ENCODE measurements at places on chromosomes 2 and 18.

DNA sequence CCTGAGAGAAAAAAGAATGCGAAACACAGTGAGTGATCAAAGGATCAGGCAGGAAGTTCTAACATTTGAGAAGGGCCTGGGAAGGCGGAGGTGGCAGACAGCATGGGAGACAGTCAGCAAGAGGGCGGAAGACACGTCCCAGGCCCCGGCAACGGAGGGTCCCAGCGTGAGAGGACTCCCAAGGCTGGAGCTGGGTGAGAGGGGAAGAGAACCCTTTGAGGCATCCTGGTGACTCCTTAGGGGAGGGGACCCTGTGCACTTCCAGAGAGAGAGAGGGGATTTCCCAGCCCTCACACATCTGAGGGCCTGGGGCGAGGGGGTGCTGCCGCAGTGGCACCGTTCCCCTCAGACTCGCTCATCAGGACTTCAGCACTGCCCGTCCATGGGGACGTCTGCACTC, 133.4 kb downstream of the RTP5 start:
- no peak for DNase-seq

GRCh38 chr2:239261796-239262483, 138.9 kb downstream of the HDAC4 start:
- no peak for DNase-seq

DNA sequence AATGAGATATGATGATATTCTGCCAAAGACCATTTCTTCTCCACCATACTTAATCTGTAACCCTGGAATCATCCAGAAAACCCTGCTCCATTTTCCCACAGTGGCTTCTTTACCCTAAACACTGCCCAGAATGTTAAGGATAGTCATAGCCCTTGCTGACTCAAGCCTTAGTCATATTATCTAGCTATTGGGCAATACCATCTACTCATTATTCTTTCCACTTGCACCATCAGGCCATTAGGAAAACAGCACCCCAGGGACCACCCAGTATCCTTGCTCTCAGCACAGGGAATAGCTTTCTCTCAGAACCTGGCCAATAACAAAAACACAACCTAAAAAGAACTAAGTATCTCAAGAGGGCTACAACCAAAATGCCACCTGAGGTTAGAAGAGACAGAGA, 445.7 kb upstream of the SLC14A2 start:
- DNase-seq, result no peak

DNA sequence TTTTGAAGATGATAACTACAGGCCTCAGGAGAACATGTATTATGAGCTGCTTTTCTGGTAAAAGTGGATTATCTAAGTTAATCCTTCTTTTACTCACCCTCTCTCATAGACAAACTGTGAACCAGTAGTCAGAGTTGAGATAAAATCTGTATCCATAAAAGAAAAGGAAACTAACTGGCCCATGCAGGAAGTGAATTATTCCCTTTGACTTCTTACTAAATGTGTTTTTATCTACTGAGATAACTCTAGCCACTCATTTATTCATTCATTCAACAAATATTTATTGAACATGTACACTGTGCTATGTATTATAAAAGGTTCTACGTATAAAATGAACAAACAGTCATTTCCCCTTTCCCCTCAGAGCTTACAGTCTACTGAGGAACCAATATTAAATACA, 10.0 kb downstream of the WDR35 start:
- DNase-seq, result no peak

GRCh38 chr2:62201307-62201706, 5.4 kb downstream of the B3GNT2 start:
- DNase-seq, result no peak

DNA sequence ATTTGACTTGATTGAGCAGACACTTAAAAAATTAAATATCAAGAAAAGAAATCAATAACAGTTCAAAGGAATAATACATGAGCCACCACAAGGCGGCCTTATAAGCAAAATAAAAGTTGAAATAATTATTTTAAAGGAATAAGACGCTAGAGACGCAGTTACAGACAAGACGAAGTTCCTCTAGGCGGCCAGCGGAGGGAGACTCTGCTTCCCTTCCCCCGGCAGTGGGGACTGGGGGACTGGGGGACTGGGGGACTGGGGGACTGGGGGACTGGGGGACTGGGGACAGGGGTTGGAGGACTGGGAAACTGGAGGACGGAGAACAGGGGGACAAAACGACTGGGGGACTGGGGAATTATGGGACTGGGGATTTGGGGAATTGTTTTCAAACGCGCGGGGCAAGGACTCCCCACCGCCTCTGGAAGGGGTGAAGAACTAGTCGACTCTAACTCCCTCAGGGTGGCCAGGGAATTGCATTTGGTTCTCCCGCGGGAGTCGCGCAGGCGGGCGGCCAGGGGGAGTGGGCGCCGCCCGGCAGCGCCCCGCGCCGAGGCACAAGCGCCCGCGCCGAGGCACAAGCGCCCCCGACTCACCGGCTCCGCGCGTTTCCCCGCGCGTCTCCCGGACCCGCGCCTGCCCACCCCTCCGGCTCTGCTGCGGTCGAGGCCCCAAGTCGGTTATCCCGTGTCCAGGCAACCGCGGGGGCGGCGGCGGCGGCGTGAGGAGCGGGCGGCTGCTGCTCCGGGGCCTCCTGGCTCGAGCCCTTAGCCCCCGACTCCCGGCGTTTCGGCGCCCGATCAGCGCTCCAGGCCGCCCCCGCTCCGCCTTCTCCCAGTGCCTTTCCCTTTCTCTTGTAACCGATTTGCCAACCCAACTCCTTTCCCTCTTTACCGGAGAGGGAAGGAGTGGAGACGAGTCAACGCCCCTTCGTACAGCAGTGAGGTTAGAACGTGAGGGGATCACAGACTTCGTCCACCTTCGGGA, at the start of gene CCDC178:
Gene CCDC178, minus strand, starts transcription at position 662 of the 984 bp plus-strand sequence. CDS start 28,633 bp downstream, outside the sequence.
- no peak for DNase-seq

- no peak for DNase-seq
These were observed 156.6 kb downstream of the KCNJ3 start for GRCh38 chr2:154855138-154855537.

- DNase-seq, result no peak
These were observed 122.0 kb upstream of the SLC35G4 start for GRCh38 chr18:11487390-11487789.

DNA sequence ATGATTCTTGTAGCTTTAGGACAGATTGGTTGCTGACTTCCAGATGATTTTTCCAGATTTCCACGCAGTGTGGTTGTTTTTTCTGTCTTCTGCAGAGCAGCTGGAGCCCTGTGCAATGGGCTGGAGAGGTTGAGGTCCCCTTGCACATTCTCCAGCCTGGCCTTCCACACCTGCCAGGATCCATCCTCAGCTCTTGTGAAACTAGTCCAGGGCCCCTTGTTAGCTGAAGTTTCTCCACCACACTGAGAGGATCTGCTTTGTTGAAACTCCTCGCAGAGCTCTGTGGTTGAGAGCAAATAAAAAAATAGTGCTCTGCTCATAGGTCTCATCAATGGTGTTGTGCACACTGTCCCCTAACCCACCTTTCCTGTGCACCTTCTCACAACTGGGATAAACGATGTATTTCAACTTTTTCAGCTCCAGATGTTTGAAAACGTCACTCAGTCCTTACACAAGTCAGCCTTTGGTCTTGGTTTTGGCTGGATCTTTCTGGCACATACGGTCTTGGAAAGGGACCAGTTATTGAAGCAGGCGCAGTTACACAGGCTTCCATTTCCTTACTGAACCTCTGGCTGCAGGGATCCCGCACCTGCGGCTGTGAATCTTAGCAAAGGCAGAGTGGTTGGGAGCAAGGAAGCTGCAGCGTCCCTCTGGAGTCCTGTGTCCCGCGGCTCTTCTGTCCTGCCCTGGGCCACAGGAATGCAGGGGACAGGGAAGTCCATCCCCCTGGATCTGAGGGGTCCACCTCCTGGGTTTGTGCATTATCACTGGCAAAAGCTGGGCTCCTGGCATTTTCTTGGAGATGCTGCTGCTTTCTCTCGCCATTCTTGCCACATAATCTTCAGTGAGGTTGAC, 272.0 kb upstream of the DSEL start:
- DNase-seq, result no peak

- no peak for DNase-seq
These were observed 3.5 kb upstream of the FHOD3 start for GRCh38 chr18:36294031-36294430.

DNA sequence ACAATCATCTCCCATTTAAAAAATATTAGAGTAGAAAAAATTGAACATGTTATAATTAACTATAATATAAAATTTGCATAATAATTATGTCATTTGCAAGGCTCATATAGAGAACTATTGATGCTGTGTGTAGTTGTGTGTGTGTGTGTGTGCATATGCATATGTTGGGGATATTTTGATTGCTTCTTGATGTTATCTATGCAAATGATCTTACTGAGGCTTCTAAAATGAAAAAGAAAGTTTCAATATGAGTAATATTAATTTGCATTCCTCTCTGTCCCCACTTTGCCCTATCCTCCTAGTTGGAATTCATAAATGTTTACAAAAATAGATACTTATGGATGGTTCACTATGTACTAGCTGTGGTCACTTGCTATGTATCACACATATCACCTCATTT, 523.3 kb downstream of the TRIB2 start:
- no peak for DNase-seq

- no peak for DNase-seq
These were observed 70.7 kb downstream of the SNORC start for GRCh38 chr2:232940724-232941123.

DNA sequence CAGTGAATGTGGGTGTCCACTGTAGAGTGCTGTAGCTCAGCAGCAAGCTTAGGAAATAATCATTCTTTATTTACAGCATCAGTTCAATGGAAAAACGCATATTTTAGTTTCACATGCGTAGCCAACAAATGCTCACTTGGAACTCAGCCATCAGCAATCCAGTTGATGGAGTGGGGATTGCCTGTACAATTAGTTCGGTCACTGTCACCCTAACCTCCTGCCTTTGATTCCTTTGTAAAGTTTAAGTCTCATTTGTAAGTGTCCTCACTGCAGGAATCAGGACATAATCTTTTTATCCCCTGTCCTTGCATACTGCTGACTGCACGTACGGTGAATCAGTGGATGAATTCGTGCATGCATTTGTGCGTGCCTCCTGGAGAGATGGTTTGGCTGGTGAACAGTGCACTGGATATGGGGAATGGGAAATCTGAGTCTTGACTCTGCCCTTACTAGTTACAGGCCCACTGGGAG, 55.9 kb downstream of the RAB31 start:
- DNase-seq, result no peak

DNA sequence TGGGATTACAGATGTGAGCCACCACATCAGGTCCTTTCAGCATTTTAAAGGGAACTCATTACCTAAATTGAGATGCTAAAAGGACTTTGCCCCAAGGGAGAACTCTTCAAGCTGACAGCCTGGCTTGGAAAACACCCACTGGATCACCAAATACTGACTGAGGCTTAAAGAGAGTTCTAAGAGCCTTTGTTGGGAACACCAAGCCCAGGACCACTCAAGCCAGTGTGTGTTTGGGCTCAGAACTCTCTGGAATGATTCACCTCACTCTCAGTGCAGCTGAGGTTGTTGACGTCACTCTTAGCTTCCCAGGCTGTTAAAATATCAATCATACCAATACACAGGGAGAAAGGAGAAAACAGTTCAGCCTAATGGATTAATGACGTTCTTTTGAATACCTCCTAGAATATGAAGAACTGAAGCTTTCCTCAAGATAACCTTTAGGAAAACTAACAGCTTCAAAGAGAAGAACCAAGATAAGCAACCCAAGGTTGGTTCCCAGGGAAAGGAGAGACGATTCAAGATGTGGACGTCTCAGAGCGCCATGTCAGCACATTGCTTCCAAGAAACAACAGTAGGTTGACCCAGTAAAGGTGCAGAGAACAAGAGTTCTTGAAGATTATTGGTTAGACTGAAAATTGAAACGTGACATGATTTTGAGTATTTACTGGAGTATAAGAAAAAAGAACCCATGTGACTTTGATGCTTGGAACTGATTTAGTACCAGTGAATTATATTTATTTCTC, 48.0 kb upstream of the MGAT4A start:
- no peak for DNase-seq

GRCh38 chr18:24491927-24492834, 31.7 kb downstream of the HRH4 start:
- DNase-seq, result peak; percentile 38

GRCh38 chr2:151855111-151855510, 26.9 kb upstream of the ARL5A start:
- DNase-seq, result no peak

- no peak for DNase-seq
These were observed 1.2 kb downstream of the FBXO41 start for GRCh38 chr2:73282924-73283544.

DNA sequence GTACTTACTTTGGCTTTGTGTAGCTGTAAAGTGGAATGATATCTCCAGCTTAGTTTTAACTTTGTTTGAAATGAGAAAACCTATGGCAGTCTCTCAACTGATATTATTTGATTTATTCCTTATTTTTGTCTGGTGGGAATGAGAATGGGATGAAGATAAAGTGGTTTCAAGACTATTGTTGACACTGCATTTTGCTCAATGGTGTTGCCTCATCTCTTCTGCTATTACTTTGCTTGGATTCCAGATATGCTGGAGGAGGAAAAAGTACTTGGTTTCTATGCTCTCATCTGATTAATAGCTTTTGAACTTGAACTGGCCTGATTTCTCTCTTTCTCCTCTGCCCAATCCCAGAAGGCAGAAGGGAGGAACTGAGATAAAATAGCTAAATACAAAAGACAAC, 198.2 kb downstream of the CTNNA2 start:
- no peak for DNase-seq

DNA sequence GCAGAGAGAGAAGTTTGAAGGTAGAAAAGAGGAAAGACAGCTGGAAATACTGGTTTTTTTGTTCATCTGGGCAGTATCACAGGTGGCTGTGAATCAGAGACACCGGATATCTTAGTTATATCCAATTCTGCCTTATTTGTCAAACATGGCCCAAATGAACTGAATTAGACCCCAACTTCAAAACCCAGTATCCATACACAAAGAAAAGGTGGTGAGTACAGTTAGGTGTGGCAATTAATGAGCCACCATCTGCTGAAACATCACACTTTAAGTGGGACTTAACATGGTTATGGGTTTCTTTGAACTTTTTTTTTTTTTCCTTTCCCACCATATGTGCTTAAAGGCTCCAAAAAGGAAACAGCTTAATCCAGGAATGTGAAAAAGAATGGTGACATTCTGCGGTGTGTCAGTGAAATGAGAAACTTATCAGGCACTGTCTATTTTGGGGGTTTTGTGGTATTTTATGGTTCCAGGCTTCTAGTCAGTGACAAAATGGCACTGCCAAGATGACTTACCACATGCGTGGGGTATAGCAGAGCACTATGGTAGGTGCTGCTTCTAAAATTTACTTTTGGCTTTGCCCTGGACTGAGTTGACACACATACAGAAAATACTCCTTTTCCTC, 5.0 kb upstream of the TMEM178A start:
- no peak for DNase-seq

DNA sequence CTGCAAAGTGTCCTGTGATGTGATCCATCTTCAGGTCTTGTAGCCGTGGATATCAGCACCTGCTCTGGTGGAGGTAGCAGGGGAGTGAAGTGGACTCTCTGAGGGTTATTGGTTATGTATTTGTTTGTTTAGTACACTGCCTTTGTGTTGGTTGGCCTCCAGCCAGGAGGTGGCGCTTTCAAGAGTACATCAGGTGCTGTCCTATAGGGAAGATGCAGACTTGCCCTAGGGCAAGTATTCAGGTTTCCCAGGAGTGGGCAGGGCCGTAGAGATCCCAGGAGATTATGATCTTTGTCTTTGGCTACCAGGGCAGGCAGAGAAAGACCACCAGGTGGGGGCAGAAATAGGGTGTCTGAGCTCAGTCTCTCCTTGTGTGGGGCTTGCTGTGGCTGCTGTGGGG, 411.8 kb downstream of the SOX11 start:
- no peak for DNase-seq

- no peak for DNase-seq
These were observed 276.4 kb upstream of the CXCR4 start for GRCh38 chr2:136394136-136395060.

All from effector memory CD8-positive, alpha-beta T cell (primary cell).